Activated naive CD4-positive, alpha-beta T cell treated with anti-CD3 and anti-CD28 coated beads, Interleukin-2, amount 10 ng/mL, durations not matched to agents 7 days and 5 days (primary cell): ENCODE measurements at places on chromosomes 6 and 20.

DNA sequence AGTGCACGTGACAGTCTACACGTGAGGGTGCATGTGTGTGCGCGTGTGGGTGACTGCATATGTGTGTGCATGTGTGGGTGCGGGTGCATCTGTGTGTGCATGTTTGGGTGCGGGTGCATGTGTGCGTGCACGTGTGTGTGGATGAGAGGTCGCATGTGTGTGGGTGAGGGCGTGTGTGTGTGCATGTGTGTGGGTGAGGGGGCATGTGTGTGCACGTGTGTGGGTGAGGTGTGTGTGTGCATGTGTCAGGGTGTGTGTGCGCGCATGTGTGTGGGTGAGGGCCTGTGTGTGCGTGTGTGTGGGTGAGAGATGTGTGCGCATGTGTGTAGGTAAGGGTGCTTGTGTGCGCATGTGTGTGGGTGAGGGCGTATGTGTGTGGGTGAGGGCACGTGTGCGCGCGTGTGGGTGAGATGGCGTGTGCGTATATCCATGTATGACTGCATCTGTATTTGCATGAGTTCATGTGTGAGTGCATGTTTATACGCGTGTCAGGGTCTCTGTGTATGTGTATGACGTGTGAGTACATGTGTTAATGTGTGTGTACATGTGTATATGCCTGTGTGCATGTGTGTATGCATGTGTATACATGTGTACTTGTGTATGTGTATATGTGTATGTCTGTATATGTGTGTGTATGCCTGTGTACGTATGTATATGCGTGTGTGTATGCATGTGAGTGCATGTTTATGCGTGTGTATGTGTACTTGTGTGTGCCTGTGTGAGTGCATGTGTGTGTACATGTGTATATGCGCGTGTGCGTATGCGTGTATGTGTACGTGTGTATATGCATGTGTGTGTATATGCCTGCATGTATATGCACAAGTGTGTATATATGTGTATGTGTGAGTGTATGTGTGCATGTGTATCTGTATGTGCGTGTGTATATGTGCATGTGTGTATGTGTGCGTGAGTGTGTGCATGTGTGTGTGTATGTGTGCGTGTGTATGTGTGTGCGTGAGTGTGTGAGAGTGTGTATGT, 4.1 kb upstream of the LIME1 start:
- DNase-seq, result no peak

DNA sequence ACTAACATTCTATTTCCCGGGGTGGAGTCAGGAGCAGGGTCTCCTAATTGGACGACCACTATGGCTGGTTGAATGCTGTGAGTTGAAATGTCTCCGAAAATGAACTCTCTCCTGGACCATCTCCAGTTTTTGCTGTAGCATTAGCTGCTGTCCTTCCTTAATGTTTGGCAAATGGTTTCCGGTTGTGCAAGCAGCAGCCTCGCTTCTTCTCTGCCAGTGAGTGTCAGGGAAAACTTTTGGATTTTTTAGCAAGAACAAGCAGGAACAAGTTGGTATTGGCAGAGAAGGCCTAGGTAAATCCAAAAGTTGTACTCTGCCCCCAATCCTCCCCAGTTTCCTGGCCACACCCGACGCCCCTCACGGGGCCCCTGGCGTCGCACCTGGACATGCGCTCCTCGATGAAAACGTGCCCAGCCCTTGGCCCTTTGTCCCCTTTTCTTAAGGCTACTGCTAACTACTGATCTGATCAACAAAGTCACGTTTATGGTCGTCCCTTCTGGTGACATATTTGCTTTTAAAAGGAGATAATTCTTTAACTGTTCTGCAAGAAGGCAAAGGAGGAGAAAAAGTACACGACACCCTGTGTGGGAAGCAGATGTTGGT, 103.2 kb downstream of the ARMC2 start:
- no peak for DNase-seq

DNA sequence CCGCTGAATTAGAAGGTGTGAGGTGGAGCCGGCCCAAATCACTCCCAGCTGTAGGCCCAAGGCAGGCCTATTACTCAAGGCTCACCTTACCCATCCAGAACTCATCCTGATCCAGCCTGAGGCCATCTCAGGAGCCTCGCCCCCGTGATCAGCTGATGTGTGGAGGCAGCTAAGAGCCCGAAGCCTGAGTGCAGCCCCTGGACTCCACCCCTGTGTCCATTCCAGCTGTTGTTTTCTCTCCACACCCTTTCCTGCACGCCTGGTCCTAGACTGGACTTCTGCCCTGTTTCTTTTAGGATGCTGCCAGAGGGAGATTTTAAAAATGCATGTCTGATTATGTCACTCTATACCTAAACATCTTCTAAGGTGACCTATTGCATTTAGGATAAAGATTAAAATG, 124.7 kb upstream of the SUPT3H start:
- no peak for DNase-seq

- DNase-seq, result no peak
These were observed 1.4 kb downstream of the RIMS1 start for GRCh38 chr6:71887744-71888230.

DNA sequence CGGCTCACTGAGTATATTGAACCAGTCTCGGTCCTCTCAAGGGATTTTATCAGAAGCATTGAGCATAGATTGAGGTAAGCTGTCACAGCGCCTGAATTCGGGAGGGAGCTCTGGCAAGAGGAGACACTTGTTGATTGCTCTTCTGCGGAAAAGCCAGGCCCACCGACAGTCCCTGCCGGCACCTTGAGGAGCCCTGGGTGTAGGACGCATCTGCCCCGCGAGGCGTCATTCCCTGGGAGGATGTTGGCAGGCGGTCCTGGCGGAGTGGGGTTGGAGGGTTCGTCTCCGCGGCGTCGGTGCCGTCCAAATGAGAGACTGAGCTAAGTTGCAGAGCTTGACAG, 843 bp downstream of the FBXO9 start:
- peak; percentile 60 for DNase-seq

DNA sequence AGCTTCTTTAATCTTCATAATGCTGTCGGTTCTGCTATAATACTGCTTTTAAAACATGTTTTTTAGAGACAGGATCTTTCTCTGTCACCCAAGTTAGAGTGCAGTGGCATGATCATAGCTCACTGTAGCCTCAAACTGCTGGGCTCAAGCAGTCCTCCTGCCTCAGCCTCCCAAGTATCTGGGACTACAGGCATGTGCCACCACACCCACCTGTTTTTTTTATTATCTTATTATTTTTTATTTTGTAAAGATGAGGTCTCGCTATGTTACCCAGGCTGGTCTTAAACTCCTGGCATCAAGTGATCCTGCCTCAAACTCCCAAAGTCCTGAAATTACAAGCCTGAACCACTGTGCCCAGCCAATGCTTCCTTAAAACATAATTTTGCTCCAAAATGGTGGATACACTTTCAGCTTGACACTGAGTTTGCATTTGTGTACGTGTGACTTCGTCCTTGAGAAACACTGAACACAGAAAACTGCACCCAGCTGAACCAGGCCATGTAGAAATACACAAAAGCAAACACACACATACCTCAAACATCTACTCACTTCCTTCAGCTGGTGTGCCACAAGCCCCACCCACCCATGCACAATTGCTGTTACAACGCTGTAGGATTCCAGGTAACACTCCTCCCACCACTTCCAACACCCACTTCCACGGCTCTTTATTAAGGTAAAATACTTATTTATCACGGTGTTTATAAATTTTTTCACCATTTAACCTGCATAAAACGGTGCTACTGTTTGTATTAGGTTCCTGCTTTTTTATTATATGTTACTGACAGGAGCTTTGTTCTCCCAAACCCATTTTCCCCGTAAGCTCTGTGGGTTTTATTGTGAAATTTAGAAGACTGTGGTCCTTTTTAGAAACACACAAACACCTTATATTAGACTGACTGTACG, 109.1 kb downstream of the TSHZ2 start:
- DNase-seq, result peak; percentile 39
